ENCODE measurements at places on chromosomes 11 and 22.

DNA sequence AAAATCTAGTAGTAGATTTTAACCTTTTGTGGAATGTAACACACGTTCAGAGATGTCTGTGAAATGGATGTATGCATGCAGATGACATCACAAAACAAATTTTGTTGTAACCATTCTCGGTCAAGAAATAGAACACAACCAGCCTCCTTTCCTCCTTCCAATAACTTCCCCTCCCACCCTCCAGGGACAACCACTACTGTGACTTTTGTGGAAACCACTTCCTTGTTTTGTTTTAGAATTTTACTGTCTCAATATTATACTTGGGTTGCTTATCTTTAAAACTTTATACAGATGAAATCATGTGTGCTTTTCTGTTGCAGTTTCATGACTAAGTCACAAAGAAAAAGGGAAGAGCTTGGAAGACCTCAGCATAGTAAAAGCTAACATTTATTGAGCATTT lies 189.4 kb upstream of the NCAM1 start:
- DNase-seq: no peak

DNA sequence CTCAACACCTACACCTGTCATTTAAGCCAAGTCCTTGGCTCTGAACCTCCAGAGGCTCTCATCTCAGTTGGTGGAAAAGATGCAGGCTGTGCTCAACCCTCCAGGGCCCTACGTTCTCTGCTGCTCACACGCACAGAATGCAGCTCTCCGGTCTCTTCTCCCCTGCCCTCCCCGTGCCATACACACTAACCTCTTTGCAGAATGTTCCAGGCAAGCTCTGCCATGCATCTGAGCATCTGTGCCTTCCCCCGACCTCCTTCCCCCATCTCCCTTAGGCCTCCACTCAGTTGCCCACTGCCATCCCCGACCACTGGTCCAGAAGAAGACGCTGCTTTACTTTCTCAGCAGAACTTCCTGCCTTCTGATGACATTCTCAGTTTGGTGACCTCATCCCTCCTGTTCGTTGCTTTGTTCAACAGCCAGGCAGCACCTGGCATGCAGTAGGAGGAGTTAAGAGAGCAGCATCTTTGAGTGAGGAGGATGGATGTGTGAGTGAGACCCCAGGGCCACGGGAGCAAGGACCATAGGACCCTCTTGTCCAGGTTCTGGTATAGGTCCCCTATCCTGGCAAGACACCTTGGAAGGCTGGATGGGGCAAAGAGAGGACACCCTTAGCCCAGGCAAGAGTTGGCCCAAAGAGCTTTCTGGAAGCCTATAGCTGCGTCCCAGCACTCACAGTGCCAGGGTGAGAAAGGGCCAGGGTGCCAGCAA lies 598.0 kb downstream of the BRD1 start:
- no peak for DNase-seq

GRCh38 chr11:109929308-109929707 lies 163.9 kb upstream of the ZC3H12C start:
- no peak for DNase-seq

DNA sequence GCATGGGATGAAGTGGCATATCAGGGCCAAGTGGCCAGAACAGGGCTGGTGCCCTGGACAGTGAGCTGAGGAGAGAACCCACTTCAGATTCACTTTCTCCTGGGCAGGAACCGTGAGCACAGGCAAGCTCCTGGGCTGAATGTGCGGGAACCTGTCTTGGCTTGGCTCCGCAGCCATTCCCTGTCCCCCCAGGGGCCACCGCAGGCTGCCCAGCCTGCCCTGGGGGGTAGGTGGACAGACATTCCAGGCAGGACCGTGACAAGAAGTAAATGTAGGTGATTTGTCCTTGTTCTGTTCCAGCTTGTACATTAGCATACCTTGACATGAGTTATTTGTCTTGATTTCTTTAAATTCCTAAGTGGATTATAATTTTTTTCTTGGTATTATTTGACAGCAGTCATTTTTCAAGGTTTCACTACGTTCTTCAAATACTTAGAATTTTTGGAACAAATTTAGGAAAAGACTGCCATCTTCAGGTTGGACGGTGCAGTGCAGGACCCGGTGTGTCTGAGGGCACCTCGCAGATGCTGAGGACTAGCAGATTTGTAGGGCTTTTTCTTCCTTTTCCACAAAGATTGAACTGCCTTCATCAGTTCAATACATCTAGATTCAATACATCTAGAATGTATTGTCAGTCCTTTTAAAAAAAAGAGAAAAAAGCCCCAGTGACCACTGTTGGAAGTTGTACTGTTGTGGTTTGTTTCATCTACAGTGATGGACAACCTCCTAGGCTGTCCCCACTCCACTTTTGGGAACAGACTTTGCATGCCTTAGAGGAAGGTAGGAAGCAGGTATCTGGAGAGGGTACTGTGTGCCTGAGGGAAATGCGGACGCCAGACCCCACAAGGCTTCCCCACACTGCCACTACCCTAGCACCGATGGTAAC lies 115.1 kb upstream of the RASSF10 start:
- no peak for DNase-seq

DNA sequence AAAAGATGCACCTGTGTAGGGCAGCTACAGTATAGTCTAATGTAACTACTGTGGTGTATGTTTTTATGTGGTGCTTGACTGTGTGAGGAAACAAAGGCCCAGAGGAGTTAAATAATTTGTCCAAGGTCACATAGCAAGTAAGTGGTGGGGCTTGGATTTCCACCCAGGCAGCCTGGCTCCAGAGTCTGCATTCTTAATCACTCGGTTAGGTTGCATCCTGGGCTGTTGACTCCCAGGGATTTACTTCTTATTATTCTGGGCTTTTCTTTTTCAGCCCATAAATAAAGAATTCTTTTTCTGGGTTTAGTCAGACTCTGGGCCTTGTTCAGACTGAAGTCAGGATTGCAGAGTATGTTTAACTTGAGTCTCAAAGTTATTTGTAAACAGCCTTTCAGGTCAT lies 82.1 kb downstream of the ARHGAP42 start:
- DNase-seq: no peak

DNA sequence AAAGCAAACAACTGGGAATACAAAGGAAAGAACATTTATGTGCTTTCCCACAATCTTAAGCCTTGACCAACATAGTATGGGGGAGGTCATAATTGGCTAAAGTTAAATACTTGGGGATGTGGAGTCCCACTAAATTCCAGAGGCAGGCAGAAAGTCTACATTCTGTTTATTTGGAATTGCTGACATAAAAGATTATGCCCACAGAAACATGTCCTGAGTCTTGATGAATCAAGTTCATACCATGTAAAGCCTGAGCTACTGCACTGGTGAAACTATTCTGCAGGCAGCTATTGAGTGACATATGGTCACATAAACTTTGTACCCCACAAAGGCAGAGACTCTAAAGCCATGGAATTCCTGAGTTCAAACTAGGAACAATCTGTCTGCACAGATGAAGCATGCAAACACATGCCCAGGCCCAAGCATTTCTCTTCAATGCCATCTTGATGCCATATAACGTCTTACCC lies 69.9 kb upstream of the CHRM4 start:
- DNase-seq: no peak

All from HS-5 (cell line).